NCI-H2081 (cell line): ENCODE measurements at places on chromosomes 4 and X.

DNA sequence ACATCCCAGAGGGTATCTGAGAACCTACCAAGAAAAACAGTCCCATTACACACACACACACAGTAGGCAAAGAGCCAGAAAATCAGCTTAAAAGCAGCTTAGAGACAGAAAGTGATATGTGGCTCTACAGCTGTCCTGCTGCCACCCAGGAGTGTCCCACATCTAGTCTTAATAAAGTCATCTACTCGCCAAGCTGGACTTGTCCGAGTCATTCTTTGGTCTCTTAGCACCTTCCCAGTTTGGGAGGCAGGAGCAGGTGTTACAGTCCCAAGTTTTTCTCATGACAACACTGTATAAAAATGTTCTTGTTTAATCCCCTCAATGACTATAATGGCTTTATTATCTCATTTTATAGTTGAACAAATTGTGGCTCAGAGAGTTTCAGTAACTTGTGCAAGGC, 252.5 kb upstream of the CASK start:
- no peak for DNase-seq

DNA sequence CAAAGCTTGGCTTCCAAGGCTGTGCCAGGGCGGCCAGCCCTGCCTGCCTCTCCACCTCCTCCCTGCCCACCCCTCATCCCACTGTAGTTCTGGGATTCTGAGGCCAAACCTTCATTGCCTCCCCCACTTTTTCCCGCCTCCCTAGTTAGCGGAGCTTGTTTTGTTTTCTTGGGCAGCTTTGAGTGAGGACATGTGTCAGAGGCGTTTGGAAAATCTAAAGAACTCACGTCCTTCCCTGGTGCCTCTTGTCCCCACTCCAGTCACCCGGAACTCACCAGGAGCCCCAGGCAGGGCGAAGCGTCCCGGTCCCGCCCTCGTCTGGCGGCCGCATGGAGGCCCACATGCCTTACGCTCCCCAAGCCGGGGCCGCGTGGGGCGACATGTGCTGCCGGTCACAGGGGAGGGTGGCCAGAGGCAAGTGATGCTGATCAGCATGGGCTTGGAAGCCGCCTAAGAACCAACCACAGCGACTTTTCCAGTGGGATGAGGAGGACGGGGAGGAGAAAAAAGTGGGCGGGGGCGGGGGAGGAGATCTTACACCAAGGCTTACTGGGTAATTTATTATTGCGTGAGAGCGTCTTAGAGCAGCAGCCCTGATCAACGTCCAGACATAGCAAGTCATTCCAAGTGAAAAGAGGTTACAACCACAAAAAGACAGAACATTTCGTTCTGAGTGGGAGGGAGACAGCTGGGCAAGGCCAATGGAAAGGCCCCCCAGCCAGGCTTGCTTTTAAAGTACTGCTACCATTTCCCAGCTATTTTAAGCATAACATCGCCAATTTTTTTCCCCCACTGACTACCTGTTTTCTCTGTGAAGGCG, 48.5 kb downstream of the PRPS1 start:
- peak; percentile 33 for DNase-seq

- DNase-seq, result no peak
Measured at GRCh38 chr4:122099896-122100295, 52.2 kb upstream of the BLTP1 start.

GRCh38 chrX:128365492-128365891, 313.3 kb upstream of the ACTRT1 start:
- DNase-seq, result no peak

DNA sequence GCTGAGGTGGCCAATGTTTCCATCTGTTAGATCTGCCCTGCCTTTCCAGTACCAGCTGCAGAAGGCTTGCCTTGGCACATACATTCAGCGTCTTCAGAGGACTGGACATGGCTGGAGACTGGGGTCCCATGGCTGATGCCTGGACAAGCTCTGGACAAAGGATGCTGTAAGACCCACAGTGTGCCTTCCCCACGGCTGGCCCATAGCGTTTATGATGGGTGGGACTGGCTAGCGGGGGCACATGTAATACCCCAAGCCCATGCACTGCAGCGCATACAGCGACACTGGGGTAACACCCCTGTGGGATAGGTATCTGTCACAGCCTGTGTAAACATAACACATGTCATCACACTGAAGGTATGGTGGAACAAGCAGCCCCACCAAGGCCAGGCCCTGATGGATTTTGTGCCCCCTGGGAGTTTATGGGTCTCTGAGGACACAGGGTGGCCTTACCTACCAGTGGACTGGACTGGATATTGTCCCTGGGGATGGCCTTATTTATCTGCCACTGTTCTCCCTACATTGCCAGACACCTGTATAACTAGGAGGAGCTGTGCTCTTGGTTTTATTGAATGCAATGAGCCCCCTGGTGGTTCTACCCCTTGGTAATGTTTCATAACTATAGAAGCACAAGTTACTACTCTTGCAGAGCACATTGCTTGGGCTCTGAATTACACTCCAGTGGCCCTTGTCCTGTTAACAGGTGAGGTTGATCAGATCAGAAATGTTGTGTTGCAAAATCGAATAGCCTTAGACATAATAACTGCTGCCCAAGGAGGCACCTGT, 34.3 kb upstream of the TACR3 start:
- DNase-seq, result no peak

DNA sequence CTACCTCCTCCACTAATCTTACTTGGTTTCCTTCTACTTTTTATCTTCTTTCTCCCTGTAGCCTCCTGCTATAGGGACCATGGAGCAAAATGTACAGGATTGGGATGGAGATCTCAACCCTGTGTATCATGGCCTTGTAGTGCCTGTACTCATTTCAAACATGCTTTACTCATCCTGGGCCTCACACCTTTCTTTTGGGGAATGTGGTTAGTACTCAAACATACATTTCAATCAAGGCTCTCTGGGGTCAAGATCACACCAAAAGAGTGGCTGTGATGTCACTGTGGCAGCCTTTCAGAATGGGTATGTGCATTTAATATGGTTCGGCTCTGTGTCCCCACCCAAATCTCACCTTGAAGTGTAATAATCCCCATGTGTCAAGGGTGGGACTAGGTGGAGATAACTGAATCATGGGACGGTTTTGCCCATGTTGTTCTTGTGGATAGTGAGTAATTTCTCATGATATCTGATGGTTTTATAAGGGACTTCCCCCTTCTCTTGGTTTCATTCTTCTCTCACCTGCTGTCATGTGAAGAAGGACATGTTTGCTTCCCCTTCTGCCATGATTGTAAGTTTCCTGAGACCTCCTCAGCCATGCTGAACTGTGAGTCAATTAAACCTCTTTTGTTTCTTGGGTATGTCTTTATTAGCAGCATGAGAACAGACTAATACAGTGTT, 205.1 kb downstream of the RASL11B start:
- no peak for DNase-seq

GRCh38 chr4:108155373-108155772, 13.4 kb downstream of the LEF1 start:
- DNase-seq, result no peak

DNA sequence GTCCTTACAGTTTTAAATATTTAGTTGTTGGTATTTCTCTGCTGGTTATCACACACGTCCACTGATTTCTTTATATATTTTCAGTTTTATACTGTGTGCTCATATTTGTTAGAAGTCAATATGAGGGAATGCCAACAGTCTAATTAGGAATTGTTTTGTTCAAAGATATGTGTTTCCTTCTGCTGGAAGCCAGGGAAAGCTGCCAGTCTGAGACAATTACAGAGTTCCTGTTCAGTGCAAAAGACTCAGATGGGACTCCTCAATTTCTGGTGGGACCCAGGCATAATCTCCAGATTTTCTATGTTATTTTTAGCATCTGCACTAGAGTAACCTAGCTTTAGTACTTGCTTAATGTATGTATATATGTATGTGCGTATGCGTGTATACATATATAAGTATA, 486.0 kb downstream of the GRID2 start:
- no peak for DNase-seq

- no peak for DNase-seq
Measured at GRCh38 chrX:123851079-123851478, 8.8 kb upstream of the XIAP start.

GRCh38 chrX:17741123-17741511, 3.8 kb downstream of the SCML1 start:
- no peak for DNase-seq

DNA sequence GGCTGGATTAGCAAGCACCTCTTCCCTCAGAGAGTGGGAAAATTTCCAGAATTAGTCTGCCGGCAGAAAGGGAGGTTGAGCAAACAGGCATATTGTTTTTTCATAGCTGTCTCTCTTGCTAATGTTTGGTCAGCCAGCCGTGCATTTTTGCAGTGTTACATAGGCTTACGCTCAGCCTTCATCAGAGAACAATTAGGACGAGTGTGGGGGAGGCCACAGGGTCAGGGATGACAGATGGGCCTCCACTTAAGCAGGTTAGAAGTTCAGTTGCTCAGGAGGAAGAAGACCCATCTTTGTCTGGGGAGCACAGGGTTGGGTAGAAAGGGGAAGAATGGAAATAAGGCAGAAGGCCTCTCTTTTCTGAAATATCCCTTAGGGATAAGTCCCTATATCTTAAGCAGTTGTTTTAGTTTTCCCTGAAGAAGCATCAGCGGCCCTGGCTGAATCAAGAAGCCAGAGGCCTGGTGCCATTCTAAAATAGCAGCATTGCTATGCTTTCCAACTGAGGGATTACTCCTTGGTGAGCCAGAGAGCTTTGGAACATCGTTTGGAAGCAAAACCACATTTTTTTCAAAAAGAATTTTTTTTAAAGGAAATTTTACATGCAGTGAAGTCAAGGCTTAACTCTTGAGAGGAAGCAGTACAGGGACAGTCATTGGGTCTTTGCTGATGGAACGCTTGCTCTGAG, 118.8 kb downstream of the SMIM20 start:
- peak; percentile 51 for DNase-seq

- no peak for DNase-seq
Measured at GRCh38 chr4:104964410-104965175, 182.1 kb upstream of the TET2 start.

- no peak for DNase-seq
Measured at GRCh38 chr4:91621446-91621845, 682.3 kb upstream of the GRID2 start.

- DNase-seq, result no peak
Measured at GRCh38 chr4:92791871-92792440, 488.2 kb downstream of the GRID2 start.

DNA sequence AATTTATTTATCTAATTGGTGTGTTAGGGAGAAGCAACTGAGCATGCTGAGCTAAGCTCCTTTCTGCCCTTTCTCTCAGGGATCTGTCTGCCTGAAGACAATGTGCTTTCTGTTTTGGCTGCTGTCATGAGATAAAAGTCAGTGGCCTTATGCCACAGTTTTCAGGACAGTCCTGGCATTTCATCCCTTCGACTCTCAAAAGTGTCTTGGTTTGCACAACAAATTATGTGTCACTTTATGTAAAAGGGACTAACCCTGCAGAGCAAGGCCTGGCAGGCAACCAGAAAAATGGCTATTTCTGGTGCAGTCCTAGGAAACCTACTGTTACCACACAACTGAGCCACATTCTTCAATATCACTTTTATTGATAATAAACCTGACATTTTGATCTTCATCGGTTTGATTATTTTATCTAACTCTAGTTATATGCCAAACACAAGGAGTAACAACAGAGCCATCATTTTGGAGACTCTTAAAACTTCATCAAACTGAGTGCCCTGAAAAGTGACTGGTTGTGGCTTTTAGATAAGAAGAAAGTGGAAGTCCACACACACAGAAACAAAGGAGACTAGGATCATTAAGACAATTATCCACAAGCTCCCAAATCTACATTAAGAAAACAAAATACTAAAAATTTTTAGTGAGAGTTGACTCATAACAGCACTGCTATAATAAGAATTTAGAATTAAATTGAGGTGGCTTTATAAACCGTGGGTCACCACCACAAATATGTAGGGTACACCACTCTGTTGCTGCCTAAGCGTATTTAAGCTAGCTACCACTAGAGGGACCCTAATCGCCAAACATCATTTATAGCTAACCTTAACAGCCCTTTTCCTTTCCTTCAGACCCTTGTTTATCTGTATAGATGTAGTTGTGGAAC, 95.9 kb upstream of the PTPN13 start:
- DNase-seq, result peak; percentile 54

DNA sequence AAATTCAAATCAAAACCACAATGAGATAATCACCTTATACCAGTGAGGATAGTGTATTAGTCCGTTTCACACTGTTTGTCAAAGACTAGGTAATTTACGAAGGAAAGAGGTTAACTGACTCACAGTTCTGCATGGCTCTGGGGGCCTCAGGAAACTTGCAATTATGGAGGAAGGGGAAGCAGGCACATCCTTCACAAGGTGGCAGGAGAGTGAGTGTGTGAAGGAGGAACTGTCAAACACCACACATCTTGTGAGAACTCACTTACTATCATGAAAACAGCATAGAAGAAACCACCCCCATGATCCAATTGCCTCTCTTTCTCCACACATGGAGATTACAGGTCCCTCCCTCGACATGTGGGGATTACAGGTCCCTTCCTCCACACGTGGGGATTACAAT, 54.7 kb upstream of the TRPC5 start:
- DNase-seq, result no peak

GRCh38 chr4:155134136-155134535, 74.3 kb upstream of the NPY2R start:
- no peak for DNase-seq

DNA sequence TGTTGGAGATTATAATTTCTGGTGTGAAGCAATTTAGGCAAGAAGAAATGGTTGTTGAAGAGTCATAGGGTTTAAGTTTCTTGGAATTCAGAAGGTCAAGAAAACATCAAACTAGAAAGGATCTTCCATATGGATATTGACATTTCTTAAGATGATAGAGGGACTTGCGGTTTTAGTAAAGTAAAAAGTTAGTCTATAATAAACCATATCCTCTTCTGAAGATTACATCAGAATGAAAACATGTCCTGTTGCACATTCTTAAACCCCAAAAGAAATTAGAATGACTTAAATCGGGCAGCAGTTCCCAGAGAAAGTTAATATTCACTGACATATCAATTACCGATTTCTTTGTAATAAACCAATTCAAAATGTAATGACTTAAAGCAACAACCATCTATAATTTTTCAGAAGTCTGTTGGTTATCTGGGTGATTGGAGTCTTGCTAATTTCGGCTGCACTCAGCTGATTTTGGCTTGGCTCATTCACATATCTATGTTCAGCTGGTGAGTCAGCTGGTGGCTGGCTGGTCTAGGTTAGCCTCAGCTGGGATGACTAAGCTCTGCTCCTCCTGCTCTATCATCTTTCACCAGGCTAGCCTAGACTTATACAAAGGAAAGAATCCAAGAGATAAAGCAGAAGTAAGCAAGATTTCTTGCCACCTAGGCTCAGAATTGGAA, 24.4 kb upstream of the DYNLT3 start:
- DNase-seq, result no peak

DNA sequence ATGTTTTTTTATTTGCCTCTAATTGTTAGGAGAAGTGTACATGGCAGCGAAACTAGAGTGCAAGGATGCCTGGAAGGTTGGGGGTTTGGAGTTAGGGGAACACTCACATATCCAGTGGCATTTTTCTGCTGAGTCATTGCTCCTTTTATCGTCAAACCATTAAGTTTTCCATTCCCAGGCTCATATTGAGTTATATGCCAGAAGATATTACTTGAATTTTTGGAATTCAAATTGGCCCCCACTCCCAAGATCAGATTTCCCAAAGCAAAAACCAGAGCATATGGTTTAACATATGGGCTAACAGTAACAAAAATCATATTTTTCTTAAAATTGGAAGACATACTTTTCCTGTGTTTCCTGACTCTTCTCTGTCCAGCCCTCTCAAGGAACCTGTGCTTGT, 152.7 kb downstream of the FSTL5 start:
- DNase-seq, result no peak
